Activated B cell treated with CpG ODN at 0.5 μM for 24 hours (primary cell): ENCODE measurements at places on chromosomes 7 and 10.

DNA sequence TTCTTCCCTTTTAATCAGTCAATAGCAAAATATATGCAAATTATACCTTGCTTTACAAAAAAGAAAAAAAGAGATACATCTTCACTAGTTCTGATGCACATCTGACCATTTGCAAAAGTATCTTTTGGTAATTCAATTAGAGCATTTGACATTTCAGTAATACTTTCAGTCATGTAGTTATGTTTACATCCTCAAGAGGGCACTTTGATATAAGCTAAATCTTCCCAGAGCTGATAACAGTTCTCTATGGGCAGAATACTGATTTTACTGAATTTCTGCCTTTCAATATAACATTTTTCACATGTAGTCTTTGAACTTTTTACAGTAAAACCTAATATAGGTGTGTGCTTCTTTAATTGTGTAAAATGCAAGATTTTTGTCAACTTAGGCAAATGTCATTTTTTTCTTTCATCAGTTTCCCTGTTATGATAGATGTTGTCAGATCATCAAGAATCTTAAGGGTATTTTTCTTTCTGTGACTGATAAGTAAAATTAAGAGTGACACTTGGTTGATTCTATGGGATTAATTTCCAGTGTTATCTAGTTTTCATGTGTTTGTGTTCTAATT is 703.5 kb upstream of the SEMA3D start:
- no peaks in the 10 kb centered on the region for H3K36me3 ChIP-seq
- H3K27me3 ChIP-seq = no peaks in the 10 kb centered on the region
- no peak overlapping the region for H3K4me3 ChIP-seq
- no peak for DNase-seq
- H3K27ac ChIP-seq = no peak overlapping the region
- H3K4me1 ChIP-seq = no peaks in the 10 kb centered on the region

- no peak overlapping the region for H3K27ac ChIP-seq
- H3K4me1 ChIP-seq = no peaks in the 10 kb centered on the region
- H3K27me3 ChIP-seq = no peaks in the 10 kb centered on the region
- no peak overlapping the region for H3K4me3 ChIP-seq
Observed at GRCh38 chr10:1089017-1089689, 33.0 kb downstream of the WDR37 start.

DNA sequence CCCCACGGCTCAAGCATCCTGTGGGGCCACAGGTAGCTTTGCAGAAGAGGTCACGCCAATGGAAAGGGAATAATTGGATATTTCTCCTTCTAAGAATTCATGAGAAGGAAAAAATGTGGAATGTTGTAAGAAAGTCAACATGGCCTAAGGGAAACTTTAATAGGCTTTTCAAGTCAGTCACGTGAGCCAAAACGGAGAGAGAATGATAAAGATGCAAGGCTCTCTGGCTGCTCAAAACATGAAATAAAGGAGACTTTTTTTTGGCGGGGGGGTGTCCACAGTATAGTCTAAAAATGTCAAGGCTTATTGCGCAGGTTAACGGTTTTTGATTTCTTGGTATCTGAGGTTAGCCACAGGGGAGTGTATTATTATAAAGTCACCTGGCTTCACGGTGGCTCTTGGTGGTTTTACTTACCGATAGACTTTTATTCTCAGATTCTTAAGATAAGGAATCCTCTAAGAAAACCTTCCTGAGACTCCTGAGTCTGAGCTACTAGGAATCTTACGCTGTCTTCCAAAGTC is 148.1 kb downstream of the ARHGAP21 start:
- H3K4me1 ChIP-seq = no peaks in the 10 kb centered on the region
- H3K27ac ChIP-seq = no peak overlapping the region
- DNase-seq = no peak
- H3K36me3 ChIP-seq = no peaks in the 10 kb centered on the region
- H3K27me3 ChIP-seq = peaks cover 2% of the 10 kb centered on the region

DNA sequence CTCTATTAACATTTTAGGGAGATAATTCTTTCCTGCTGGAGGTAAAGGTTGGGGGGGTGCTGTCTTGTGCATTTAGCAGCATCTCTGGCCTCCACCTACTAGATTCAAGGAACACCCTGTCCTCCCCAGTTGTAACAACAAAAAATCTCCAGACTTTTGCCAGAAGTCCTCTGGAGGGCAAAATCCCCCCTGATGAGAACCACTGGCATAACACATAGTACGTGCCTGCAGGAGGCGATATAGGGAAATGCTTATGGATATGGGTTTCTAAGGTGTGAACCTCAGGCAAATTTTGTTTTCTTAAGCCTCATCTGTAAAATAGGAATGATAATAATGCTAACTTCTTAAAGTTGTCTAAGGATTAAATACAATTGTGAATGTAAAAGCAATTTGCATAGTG is 2.9 kb upstream of the OSBPL3 start:
- no peaks in the 10 kb centered on the region for H3K27me3 ChIP-seq
- H3K36me3 ChIP-seq = peaks cover 11% of the 10 kb centered on the region
- H3K4me3 ChIP-seq = no peak overlapping the region
- no peak for DNase-seq
- H3K27ac ChIP-seq = no peak overlapping the region

DNA sequence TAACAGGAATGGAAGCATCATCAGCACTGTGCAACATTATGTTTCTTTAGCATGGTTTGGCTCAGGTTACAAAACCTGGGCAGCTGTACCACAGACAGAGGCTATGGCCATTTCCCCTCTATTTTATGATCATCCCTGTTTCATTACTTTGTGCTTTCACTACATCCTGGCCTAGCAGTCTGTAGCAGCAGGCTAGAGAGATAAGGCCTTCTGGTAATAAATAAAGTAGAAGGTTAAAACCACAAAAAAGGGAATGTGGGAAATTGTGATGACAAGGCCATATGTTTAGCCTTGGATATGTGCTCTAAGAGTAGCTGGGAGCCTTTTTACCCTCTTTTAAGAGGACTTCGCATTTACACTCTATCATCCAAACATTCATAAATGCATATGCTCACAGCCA is 266.2 kb upstream of the PHF14 start:
- no peak for DNase-seq
- H3K4me3 ChIP-seq = no peak overlapping the region
- H3K36me3 ChIP-seq = no peaks in the 10 kb centered on the region
- H3K27ac ChIP-seq = no peak overlapping the region
- no peaks in the 10 kb centered on the region for H3K27me3 ChIP-seq

- no peak overlapping the region for H3K4me3 ChIP-seq
- H3K27me3 ChIP-seq = peaks cover 3% of the 10 kb centered on the region
- H3K4me1 ChIP-seq = no peaks in the 10 kb centered on the region
- peaks cover 9% of the 10 kb centered on the region for H3K36me3 ChIP-seq
- DNase-seq = no peak
- H3K27ac ChIP-seq = no peak overlapping the region
Observed at GRCh38 chr7:36591636-36592035, 132.7 kb downstream of the AOAH start.
